Mesothelial cell of epicardium (in vitro differentiated cells): ENCODE measurements at places on chromosomes 1 and 21. TPM values are rescaled to one million over a fixed set of nuclear protein-coding genes. Genes with fewer than 3 reads are reported as not detected.

DNA sequence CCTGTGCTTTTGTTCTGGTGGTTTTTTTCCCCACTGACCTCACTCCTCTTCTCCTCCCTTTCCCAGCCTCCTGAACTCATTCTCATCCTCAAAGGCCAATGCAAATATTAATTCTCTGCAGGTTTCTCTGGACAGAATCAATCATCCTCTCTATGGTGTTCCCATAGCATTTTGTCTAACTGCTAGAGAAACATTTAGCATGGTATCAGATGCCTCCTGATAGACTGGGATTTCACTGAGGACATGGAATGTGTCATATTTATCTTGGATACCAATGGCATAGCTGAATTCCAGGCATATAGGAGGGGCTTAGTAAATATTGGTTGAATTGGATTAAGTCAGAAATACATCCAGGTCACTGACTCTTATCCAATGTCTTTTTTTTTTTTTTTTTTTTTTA lies 46.1 kb upstream of the SRP9 start:
- DNase-seq = no peak

DNA sequence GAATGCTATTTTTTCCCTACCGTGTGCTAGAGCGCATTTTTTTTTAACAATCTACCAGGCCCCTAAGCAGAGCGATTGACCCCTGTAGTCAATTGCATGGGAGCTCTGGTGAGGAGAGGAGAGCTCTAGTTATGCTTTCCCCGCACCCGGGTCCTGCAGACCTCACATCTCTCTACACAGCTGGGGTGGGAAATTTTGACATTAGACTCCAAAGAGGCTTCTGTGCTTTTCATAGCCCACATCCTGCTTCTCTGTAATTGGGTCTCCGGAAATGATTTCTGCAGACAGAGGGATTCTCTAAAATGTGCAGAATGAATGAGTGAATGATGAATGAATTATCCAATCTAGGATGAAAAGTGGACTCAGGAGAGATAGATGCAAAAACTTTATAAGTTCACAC lies 41.5 kb upstream of the DUSP10 start:
- DNase-seq = no peak

DNA sequence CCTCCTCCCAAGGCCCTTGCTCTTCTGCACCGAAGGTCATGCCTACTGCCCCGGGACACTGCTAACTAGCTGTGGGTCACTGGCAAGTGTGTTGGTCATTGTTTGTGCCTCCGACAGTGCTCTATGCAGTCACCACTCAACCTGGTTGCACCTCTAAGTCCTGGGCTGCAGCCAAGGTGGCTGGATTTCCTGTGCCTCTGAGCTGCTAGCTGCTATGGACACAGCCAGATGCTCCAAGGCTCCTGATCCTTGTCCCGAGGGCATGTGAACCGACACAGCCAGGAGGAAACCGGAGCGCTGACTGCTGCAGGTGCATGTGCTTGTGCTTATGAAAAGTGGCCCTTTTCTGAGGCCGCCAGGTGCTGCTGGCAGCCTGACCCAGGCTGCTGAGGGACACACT lies 14.7 kb upstream of the SPOCD1 start:
- no peak for DNase-seq

- no peak for DNase-seq
Observed at GRCh38 chr1:173137107-173137706, 69.9 kb downstream of the TNFSF4 start.

DNA sequence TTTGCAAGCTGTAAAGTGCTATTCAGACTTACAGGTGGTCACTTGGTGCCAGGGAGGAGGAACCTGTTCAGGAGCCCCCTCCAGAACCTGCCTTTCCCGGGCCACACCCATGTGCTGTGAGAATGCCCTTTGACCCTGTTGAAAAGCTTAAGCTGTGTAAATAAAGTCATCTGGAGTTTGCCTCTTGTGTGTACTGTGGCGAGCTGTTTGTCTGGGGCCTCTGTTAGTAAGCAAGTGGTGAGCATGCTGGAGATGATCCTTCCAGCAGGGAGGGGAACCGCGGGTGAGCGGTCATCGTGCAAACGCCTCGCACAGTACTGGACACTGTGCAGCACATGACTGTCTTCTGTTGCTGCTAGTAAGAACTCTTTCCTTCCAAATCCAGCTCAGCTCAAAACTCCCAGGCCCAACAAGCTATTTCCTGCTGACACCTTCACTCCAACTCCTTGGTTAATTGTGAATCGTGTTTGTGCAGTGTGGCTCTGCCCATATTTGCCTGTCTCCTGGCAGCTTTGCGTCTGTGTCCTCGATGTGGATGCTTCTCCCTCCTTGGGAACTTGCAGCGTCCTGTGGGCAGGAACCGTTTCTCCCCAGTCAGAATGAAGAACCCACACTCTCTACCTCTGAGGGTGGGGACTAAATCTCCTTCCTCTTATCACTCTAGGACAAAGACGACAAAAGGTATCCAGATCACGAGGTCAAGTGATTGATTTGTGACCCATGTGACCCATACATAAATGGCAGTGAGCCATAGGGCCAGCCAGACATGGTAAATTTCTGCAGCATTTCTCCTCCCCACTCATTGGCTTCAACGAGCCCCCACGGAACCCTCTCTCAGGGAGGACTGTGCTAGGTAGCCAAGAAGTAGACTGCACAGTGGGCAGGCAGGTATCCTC lies 13.9 kb upstream of the BTG2 start:
- no peak for DNase-seq

The CELA3A gene
- not detected in 3 replicates for total RNA-seq

DNA sequence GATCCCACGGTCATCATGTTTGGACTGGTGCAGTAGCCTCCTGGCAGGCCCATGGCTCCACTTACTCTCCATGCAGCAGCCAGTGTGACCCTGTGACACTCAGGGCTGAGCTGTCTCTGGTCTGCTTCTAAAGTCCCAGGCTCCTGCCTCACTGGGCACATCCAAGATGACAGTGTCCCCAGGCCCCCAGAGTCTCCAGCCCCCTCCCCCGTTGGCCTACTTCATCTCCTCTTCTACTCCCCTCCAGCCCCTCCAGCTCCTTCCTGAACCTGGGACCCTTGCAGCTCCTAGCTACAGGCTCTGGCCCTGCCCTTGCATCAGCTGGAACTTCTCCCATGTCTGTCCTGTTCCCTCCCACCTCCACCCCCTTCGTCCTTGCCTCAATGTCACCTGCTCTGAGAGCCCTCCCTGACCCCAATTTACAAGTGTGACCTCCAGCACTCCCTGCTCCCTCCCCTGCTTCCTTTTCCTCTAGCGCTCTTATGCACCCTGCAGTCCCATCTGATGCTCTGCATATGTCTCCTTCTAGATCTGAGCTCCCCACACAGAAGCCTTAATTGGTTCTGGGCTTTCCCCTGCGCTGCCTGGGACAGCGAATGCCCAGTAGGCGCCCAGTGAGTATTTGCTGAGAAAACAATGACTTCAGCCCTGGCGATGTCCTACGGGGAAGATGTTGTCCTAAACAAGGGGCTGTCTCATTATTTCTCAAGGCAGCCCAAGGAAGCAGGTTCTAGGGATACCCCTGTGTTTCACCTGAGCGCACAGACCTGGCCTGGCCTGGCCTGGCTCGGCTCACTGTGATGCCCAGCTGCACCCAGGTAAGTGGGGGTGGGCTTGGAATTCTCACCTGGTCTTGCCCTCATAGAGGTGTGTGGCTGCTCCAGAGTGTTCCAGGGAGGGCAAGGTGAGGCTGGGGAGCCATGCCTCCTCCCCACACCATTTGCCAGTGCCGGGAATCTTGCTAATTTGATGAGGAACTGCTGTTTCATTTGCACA lies 600.6 kb downstream of the PTPRU start:
- DNase-seq = no peak

The CFAP141 gene
- not detected in 3 replicates for total RNA-seq

- no peak for DNase-seq
Observed at GRCh38 chr1:223091896-223092295, 51.2 kb downstream of the TLR5 start.

The KRTAP19-1 gene
- total RNA-seq = not detected in 3 replicates

The TMEM52 gene
- total RNA-seq = 2.1 to 2.8 TPM (median 2.5 TPM) in 3 replicates

DNA sequence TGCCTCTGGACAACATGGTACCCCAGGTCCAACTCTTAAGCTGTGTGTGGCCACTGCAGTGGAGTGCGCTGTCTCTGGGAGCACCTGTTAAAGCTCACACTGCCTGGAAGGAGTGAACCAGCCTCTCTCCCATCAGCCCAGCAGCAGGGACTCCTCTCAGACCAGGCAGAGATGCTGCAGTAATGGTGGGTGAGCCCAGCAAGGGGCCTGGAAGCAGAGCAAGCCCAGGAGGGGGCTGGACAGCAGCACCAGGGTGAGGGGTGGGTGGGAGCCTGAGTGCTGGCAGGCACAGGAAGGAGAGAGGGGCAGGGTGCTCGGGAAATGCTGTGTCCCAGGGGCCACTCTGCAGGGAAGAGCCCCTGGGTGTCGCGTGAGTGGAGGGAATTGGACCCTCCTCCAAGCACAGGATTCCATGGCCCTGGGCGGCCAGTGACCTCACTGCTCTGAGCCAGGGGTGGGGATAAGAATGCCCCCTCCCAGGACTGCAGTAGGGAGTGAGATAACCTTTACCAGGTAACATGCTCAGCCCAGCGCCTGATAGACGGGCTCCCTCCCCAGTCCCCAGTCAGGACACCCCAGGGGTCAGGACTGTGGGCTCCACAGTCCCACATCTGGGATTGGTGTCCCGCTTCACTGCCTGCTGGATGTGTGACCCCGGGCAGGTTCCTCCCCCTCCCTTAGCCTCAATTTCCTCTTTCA lies 313.1 kb downstream of the MATN1 start:
- peak; percentile 35 for DNase-seq

GRCh38 chr21:43585924-43586413 lies 73.3 kb downstream of the HSF2BP start:
- DNase-seq = no peak

The KCND3 gene
- 0.31 to 0.47 TPM (median 0.42 TPM) in 3 replicates for total RNA-seq

The LCE2B gene
- total RNA-seq = not detected in 3 replicates

GRCh38 chr1:166112425-166112824 lies 54.4 kb downstream of the FAM78B start:
- no peak for DNase-seq

The ZNF670 gene
- 6.9 to 7.8 TPM (median 7.4 TPM) in 3 replicates for total RNA-seq

- no peak for DNase-seq
Observed at GRCh38 chr1:156268336-156268735, 14.3 kb downstream of the SMG5 start.

DNA sequence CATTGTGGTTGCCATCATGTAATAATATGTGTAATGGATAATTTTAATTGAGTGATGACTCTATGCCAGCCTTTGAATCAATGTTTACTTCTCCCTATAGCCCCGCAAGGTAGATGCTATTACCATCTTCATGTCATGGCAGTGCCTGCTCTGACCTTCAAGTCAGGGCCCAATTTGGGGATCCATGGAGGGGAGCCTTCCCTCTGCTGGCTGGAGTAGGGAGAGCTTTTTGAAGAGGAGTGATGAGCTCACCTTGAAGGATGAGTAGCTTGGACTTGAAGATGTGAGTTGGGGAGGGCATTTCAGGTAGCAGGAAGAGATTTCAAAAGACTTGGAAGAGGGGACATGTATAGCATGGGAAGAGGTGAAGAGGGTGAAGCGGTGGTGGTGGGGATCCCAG lies 189.2 kb downstream of the FOXD2 start:
- DNase-seq = no peak

The CD244 gene
- not detected in 3 replicates for total RNA-seq

The S100A11 gene
- 351 to 373 TPM (median 358 TPM) in 3 replicates for total RNA-seq

DNA sequence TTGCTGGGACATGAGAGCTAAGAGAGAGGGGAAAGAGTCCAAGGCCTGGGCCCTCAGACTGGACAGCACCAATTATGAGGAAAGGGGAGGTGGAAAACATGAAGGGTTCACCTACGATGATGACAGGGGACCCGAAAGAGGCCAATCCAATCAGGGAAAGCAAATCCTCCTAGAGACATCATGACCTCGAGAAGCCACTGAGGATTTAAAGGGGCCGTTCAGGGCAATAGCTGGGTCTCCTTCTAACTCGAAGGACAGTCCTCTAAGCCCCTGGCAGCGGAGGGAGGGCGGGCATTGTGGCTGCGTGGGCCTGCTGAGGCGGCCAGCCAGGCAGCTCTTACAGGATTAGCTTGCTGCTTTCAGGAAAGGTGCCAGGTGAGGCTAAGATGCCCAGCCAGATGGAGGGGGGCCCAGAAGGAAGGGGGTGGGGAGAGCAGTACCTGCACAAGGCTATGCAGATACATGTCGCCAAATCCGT lies 7.4 kb downstream of the MEF2D start:
- DNase-seq = no peak

The PGBD2 gene
- total RNA-seq = 8.5 to 9.7 TPM (median 8.6 TPM) in 3 replicates

The AMPD1 gene
- not detected in 3 replicates for total RNA-seq

GRCh38 chr1:227333423-227333822 lies 15.1 kb upstream of the CDC42BPA start:
- no peak for DNase-seq

DNA sequence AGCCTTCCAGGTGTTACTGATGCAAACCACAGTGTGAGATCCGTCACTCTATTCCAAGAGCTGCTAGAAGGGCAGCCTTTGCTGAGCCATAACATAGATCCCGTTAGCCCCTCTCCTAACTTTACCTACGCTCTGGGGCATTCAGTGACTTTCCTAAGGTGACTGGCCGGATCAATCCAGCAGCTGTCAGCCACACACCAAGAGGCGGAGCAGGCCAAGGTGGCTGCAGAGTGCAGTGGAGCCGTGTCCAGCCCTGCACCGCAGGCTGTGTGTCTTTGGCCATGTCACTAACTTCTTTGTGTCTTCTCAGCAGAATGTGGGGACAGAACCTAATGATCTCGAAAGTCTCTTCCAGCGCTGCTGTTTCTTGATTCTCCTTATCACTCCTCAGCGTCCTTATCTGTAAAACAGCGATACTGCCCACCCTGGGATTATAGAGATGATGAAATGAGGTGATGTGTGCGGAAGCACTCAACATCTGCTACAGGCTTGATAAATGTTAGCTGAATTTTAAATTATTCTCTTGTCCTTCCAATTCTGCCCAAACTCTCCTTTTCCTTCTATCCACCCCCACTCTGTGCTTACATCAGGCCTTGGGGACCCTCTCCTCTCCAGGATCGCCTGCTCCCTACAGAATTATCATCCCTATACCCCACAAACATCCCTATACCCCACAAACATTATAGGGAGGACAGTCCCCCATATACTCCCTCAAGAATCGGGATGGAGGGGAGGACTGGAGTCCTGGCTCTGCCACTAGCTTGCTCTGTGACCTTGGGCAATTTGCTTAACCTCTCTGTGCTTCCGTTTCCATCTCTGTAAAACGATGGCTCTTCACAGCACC lies 25.8 kb upstream of the LRRN2 start:
- DNase-seq = no peak

GRCh38 chr1:214280386-214281020 lies 456 bp upstream of the SMYD2 start:
- DNase-seq = peak; percentile 65
